ENCODE measurements at places on chromosomes 5 and 9. TPM values are rescaled to one million over a fixed set of nuclear protein-coding genes. Genes with fewer than 3 reads are reported as not detected.
A peak's percentile ranks its signal among the peaks of the same experiment; 100 is the strongest.

TMEM174 gene
- total RNA-seq = not detected

IL13 gene
- not detected for total RNA-seq

DNA sequence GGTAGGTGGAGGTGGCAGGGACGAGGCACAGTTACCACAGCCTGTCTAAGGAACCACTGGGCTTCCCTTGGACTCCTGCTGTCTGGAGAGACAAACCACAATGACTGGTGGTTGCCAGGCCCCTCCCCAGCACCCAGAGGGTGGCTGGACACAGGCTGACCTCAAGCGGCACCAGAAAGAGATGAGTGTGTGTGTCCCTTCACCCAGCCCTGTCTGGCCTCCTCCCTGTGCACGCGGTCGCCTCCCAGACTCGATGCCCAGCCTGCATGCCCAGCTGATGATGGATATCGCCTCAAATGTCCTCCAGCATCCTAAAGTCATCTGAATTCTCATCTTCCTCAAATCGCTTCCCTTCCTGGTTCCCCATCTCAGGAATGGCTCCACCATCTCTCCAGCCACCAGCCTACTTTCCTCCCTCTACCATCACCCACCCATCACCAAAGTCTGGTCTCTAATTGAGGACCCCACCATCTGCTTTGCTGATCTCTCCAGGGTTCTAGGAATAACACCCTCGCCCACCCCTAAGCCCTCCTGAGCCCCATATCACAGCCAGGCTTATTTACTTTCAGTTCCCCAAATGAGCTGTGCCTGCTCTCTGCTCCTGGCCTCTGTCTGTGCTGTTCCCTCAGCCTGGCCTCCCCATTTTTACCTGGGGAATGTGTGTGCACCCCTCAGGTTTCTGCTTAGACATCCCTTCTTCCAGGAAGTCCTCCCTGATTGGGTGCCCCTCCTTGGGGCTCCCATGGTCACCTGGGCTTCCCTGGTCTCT is 52.5 kb upstream of the GGTA1 start:
- DNase-seq = no peak
- no peaks in the 10 kb centered on the region for H3K27me3 ChIP-seq
- peaks cover 6% of the 10 kb centered on the region for H3K4me1 ChIP-seq
- no peak overlapping the region for H3K4me3 ChIP-seq
- H3K36me3 ChIP-seq = no peaks in the 10 kb centered on the region

SLC6A3 gene
- not detected for total RNA-seq

TRAF1 gene
- 8.7 TPM for total RNA-seq

C1QTNF3 gene
- total RNA-seq = 10.8 TPM

- H3K4me3 ChIP-seq = no peak overlapping the region
- H3K36me3 ChIP-seq = no peaks in the 10 kb centered on the region
- DNase-seq = no peak
- H3K4me1 ChIP-seq = no peaks in the 10 kb centered on the region
- H3K27ac ChIP-seq = no peak overlapping the region
- peaks cover 4% of the 10 kb centered on the region for H3K27me3 ChIP-seq
Measured at GRCh38 chr5:175773534-175774070, 97.8 kb upstream of the CPLX2 start.

GCNT4 gene
- 1.5 TPM for total RNA-seq

GRCh38 chr5:119302916-119303897 is 52.6 kb upstream of the TNFAIP8 start:
- H3K4me3 ChIP-seq = no peak overlapping the region
- DNase-seq = no peak
- no peaks in the 10 kb centered on the region for H3K4me1 ChIP-seq
- H3K27me3 ChIP-seq = no peaks in the 10 kb centered on the region
- no peaks in the 10 kb centered on the region for H3K36me3 ChIP-seq

- no peaks in the 10 kb centered on the region for H3K4me1 ChIP-seq
- H3K4me3 ChIP-seq = no peak overlapping the region
- H3K36me3 ChIP-seq = no peaks in the 10 kb centered on the region
- H3K27ac ChIP-seq = no peak overlapping the region
Measured at GRCh38 chr5:148107608-148108007, 43.8 kb downstream of the SPINK5 start.

DNA sequence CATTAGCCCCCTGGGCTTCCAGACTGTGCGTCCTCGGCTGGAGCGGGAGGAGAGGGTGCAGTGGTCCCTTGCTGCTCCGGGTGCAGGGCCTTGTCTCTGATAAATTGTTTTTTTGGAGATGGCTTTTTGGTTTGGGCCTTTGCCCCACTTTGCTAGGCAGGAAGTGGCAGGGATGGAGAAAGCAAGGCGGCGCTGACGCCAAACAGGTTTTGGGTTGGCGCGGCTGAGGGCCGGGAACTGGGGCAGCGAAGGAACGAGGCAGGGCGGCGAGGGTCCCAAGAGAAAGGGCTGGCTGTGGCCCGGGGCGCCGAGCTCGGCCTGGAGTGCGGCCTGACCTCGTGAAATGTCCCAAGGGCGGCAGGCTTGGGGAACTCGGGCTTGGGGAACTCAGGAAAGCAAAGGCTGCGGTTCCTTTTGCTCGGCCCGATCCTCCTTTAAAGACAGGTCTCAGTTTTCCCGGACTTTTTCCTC is 4.1 kb downstream of the LHX2 start:
- H3K36me3 ChIP-seq = no peaks in the 10 kb centered on the region
- DNase-seq = no peak
- H3K27ac ChIP-seq = no peak overlapping the region
- H3K4me1 ChIP-seq = no peaks in the 10 kb centered on the region
- peaks cover 66% of the 10 kb centered on the region for H3K27me3 ChIP-seq

GRCh38 chr5:10125116-10125515 is 124.6 kb downstream of the ATPSCKMT start:
- H3K27ac ChIP-seq = no peak overlapping the region
- H3K27me3 ChIP-seq = no peaks in the 10 kb centered on the region
- H3K4me3 ChIP-seq = no peak overlapping the region
- no peaks in the 10 kb centered on the region for H3K4me1 ChIP-seq

DNA sequence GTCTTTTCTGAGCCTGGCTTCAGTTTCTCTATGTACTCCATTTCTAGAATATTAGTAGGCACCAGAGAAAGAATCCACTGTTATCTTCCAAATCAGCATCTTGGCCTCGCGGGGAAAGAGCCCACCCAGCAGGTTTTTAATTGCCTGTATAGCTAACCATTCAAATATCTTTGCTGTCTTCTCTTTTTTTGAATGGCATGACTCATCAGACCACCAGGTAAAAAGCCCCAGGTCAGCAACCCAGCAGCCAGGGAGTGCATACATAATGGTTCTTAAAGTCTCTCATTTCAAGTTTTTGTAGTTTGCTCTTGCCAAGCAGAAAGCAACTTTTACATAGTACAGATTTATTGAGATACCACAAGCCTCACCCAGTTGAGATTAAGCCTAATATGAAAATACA is 50.7 kb downstream of the TMEM167A start:
- H3K36me3 ChIP-seq = no peaks in the 10 kb centered on the region
- H3K27me3 ChIP-seq = no peaks in the 10 kb centered on the region
- no peak for DNase-seq

DNA sequence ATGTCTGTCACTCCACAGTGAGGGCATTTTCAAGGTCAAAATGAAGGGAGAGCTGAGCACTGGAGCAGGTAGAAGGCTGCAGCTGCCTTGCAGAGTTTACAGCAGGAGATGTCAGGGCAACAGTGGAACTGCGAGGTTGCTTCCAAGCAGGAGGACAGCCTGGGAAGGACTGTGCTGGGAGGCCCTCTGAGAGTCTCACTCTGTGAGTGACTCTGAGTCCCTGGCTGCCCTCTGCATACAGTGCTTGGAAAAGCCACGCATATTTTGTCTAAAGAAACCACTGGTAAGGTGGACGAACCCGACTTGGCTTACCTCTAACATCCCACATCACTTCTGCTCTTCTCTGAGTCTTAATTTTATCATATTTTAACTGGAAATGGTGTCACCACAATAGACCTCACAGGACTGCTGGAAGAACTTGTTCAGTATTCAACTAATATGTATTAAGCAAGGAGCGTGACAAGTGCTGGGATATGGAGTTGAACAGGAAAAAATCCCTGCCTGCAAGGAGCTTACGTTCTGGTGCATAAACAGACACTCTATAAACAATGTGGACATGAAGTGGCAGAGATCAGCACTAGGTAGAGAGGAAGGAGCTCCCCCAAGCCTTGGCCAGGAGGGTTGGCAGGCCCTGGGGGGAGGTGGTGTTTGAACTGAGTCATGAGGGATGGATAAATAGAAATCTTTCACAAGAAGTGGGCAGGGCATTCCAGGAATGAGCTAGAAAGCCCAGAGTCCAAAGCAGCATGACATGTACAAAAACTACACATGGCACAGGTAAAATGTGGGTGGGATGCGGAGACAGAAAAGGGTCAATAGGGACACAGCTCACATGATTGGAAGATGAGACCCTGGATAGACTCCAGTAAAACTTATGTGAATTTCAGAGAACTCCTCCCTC is 64.0 kb upstream of the FOXE1 start:
- no peak for DNase-seq
- no peak overlapping the region for H3K4me3 ChIP-seq
- no peaks in the 10 kb centered on the region for H3K27me3 ChIP-seq
- no peak overlapping the region for H3K27ac ChIP-seq

SH3RF2 gene
- 0.26 TPM for total RNA-seq

GRCh38 chr5:144024545-144024944 is 145.9 kb downstream of the YIPF5 start:
- no peak overlapping the region for H3K27ac ChIP-seq
- no peak for DNase-seq
- no peaks in the 10 kb centered on the region for H3K4me1 ChIP-seq

DNA sequence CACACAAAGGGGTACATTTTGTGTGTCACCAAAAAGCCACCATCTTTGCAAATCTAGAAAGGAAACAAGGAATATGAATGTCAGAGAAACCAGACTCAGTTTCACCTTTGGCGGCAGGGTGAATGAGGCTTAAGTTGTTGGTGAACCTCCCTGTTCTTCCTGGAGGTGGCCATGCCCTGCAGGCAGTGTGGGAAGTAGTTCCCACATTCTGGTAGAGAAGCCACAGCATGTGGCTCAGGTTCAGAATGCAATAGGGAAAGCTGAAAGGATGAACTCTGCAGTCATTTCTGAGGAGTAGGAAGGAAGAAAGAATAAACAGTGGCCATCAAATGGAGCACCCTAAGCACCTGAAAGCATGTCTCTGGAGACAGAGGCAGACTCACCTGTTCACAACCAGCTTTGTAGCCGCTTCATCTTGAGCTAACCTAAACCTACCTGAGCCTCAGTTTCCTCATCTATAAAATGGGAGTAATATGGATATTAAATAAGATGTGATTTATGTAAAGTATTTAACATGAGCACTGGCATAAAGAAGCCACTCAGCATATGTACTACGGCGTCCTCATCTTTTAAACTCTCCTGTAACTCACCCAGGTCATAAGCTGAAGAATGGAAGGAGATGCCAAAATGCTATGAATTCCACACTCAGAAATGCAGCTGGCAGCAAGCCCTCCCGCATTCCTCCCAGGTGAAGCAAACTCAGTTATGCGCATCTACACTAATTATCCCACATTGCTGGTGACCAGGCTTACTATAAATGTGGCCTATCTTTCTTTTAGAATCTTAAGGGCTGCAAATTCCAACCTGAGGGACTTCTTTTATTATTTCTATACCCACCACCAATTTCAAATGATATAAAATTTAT is 86.0 kb downstream of the ZNF608 start:
- no peaks in the 10 kb centered on the region for H3K36me3 ChIP-seq
- no peak overlapping the region for H3K4me3 ChIP-seq
- DNase-seq = no peak
- no peaks in the 10 kb centered on the region for H3K27me3 ChIP-seq
- H3K27ac ChIP-seq = peak overlapping the region; percentile 10

- no peaks in the 10 kb centered on the region for H3K27me3 ChIP-seq
- H3K4me3 ChIP-seq = no peak overlapping the region
- no peak for DNase-seq
- H3K27ac ChIP-seq = peak overlapping the region; percentile 69
Measured at GRCh38 chr9:114364134-114365041, 23.4 kb downstream of the AKNA start.

- no peak for DNase-seq
- H3K36me3 ChIP-seq = no peaks in the 10 kb centered on the region
Measured at GRCh38 chr5:71699233-71699632, 19.8 kb upstream of the CARTPT start.

DNA sequence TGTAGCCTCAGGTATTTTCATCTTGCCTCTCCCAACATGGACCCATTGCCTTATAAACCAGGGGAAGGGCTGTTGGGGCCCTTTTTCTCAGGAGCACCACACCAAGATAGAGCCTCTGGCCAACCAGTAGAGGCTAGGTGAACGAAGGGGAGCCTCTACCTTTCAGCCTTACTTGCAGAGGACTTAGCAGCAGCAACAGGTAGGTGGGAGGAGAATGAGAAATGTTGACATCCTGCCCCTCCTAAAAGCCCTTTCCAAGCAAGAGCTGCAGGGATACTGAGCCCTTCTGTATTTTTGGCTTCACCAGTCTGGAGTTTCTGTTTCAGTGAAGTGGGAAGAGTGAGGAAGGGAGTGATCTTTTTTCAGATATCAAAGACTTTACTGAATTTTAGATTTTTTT is 77.4 kb downstream of the MTREX start:
- no peak for DNase-seq
- H3K4me1 ChIP-seq = no peaks in the 10 kb centered on the region

ZNG1E gene
- total RNA-seq = 10.5 TPM

GRCh38 chr5:177123789-177124485 is 9.6 kb upstream of the NSD1 start:
- no peak overlapping the region for H3K4me3 ChIP-seq
- DNase-seq = no peak
- H3K27me3 ChIP-seq = no peaks in the 10 kb centered on the region
- no peak overlapping the region for H3K27ac ChIP-seq

- no peak overlapping the region for H3K27ac ChIP-seq
- H3K4me3 ChIP-seq = no peak overlapping the region
- no peak for DNase-seq
- no peaks in the 10 kb centered on the region for H3K4me1 ChIP-seq
- H3K27me3 ChIP-seq = no peaks in the 10 kb centered on the region
Measured at GRCh38 chr5:178801021-178801420, 58.7 kb upstream of the ZNF354B start.

GRCh38 chr9:125997196-125997823 is 250.1 kb downstream of the PBX3 start:
- H3K27me3 ChIP-seq = no peaks in the 10 kb centered on the region
- H3K36me3 ChIP-seq = no peaks in the 10 kb centered on the region
- no peak overlapping the region for H3K4me3 ChIP-seq
- H3K27ac ChIP-seq = no peak overlapping the region
- DNase-seq = no peak
- H3K4me1 ChIP-seq = no peaks in the 10 kb centered on the region

GRCh38 chr5:126438267-126438666 is 15.1 kb downstream of the GRAMD2B start:
- peaks cover 5% of the 10 kb centered on the region for H3K4me1 ChIP-seq
- H3K27me3 ChIP-seq = no peaks in the 10 kb centered on the region
- H3K4me3 ChIP-seq = no peak overlapping the region
- DNase-seq = no peak
- H3K27ac ChIP-seq = no peak overlapping the region
- H3K36me3 ChIP-seq = no peaks in the 10 kb centered on the region

DNA sequence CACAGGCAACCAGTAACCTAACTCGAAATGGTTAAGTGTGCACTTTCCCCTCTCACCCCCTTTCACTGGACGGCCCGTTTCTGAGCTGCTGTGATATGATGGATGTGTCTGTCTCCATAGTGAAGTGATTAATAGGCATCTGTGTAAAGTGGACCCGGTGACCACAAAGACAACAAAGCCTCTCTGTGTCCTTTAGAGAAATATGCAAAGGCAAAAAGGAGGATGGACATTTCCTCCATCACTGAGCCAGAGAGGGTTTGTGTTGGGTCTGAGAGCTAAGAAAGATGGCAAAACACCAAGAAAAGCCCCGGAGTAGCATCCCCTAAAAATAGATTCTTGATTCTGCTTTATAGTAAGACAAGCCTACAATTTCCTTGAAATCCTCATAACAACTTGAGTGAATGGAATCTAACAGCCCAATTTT is 120.6 kb downstream of the SEMA6A start:
- H3K27me3 ChIP-seq = no peaks in the 10 kb centered on the region
- no peaks in the 10 kb centered on the region for H3K4me1 ChIP-seq
- H3K4me3 ChIP-seq = no peak overlapping the region
- no peaks in the 10 kb centered on the region for H3K36me3 ChIP-seq

Data from uterus (tissue), 4 donors.